NCI-H2081 treated with DMSO at 0.1 percent for 48 hours (cell line): ENCODE measurements at places on chromosomes 7 and 10.

DNA sequence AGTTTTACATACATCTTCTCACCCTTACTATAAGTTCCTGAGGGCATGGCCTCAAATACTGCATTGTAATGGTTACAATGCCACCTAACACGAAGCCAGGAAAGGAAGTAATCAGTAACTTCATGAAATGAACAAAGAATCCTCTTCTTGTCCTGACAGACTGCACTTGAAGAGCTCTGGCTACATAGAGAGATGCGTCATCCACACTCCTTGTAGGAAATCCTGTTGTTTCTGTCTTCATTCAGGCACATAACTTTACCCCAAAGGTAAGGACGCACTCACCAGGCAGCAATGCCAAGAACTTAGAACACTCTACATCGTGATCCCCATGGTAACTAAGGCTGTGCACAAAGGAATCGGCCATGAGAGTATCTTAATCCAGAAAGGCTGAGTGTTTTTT lies 80.3 kb upstream of the ARID5B start:
- no peak for DNase-seq

DNA sequence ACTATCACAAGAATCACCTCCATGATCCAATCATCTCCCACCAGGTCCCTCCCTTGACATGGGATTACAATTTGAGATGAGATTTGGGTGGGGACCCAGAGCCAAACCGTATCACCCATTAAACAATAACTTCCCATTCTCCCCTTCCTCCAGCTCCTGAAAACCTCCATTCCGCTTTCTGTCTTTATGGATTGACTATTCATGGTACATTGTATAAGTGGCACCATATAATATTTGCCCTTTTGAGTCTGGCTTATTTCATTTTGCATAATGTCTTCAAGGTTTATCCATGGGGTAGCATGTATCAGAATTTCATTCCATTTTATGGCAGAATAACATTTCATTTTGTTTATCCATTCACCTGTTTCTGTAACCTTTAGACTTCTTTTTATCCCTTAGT lies 39.2 kb upstream of the GARS1 start:
- no peak for DNase-seq

DNA sequence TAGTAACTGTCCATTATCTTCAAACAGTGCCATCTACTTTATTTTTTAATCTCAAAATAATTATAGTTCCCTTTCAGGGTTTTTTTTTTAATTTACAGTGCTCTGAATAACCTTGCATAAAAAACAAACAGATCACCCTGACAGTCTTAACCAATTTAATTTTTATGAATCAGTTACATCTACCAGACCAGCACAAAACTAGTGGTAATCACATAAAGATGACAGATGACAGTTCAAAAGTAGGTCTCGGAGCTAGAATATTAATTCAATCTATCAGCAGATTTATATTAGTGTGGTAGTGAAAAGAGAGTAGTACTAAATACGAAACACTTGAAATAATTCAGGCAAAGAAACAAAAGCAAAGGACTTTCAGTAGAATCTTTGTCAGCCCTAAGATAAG lies 53.9 kb downstream of the COL28A1 start:
- DNase-seq: no peak

DNA sequence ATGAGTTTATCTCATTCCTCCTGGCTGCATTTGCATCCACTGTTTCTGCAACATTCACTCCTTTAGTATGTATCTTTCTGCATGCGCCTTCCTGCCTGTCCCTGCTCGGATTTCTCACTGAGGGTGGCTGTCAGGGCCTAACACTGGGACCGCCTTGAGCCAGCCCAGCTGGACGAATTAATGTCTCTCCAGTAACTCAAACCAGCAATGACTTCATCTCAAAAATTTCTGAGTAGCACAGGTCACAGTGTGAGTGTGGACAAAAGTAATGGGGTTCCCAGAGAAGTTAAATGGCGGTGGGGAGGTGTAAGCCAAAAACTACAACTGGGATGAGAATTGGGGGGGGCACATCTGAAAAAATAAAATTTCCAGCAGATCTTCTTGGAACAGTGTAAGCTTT lies 444.0 kb upstream of the MGMT start:
- no peak for DNase-seq

DNA sequence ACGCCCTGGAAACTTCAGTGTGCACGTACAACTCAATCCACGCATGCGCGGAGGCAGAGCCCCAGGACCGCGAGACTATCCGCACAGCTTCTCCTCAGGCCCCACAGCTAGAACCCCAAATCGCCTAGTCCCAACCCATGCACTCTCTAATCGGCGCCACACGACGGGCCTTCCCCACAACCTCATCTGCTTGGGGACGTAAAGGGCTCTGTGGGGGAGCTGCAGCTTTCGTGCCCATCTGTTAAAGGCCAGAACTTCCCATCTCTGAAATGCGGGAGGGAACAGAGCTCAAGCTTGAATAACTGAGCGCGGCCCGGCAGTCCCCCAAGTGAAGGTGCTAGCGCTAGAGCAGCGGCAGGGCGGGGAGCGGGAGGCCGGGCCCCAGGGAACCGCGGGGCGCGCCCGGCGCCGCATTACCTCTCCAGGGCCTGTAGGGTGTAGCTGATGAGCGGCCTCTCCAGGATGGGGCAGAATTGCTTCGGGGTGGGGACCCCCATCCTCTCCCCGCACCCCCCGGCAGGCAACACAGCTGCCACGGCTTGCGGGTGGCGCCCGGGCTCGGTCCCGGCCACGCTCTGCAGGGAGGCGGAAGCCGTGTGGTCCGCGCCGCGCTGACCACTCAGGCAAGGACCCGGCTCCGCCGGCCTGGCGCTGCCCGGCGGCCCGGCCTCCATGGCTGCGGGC lies 547 bp downstream of the CRPPA start:
- DNase-seq: peak; percentile 74

DNA sequence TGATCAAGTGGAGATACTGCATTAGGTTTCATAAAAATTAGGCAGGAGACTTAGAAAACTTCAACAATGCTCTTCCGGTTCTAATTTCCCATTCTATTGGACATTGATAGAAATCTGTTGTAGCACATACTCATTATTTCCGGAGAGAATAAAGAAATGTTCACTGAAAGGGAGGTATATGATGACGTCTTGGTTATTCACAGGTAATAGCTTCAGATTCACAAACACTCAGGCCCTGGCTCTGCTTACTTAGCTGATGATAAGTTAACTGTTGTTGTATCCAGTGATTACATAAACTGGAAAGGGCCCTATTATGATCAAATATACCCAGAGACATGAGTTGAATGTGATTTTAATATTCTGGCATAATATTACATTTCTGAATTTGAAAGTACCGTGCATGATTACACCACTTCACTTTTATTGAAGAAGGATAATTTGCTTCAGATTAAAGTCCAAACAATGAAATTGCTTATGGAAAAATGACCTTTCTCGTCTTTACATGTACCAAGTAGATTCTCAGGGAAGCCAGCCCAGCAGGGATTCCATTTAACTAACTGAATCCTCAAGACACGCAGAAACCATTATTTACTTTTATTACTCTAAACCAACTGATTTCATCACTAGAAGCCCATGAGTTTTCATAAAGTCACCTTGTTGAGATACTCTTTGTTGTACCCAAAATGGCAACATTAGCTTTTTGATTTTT lies 288.0 kb upstream of the PITRM1 start:
- no peak for DNase-seq

DNA sequence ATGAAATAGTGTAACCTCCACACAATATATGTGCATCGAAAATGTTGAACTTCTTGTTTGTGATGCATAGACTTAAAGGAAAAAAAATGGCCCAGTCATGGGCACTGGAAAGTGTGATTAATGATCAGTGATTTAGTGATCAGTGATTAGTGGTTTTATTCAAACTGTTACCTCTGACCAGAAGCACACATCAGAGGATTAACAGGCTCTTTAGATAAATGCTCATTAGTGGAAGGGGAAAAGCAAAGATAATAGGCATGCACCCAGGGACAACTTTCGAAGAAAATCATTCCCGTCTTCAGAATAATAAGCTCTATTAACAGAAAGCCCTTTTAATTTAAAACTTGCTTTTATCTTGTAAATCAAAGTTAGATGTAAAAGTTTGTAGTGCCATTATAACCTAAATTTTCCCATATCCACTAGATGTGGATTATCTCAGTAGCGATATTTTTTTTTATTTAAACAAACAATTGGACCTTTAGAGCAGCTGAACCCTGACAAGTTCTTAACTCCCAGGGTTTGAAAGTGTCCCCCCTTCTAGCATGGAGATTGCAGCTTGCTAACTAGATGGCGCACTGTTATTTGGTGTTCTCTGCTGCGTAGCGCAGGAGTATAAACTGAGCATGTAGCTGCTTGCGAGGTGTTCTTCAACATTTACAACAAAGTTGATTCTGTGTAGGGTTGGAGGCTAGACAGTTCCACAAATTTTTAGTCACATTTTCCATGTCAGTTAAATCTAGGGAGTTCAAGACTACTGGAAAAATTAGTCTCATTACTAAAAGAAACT lies at the start of gene CREB5:
Gene CREB5 (plus strand): TSS at position 643 of the 787 bp plus-strand sequence. CDS start 397 bp downstream, outside the sequence.
- no peak for DNase-seq

DNA sequence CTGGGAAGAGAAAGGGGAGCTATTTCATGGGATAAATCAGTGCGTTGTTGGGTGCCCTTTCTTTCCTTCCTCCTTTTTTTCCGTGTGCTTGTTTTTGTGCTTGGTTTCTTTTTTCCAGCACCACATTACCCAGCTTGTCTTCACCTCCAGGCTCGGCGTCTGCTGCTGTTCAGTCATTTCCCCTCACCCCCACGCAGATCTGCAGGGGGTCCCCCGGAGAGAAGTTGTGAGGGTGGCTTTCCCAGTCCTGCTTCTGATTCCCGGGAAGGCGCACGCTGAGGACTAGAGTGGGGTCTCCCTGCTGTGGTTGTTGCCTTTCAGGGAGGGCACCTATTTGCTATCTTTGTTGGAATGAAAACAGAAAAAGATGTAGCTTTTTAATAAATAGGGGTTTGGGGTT lies 1.6 kb downstream of the CAMK1D start:
- no peak for DNase-seq

DNA sequence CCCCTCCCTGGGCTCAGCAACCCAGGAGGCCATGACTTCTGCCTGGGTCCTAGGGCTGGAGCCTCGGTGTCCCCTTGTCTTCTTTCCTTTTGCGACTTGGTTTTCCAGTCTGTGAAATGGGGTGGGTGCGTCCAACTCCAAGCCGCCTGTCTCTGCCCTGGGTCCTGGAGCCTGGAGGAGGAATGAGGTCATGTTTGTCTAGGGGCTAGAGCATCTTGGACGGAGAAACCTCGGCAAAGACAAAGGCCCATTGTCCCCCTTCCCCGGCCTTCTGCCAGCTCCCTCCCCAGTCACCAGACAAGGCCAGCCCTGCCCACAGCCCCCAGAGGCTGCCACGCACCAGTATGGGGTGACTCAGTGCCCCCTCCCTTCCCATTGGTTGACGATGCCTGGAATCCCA lies 39.8 kb upstream of the ELN start:
- no peak for DNase-seq

GRCh38 chr7:101457001-101457750 lies 94.5 kb downstream of the COL26A1 start:
- no peak for DNase-seq

DNA sequence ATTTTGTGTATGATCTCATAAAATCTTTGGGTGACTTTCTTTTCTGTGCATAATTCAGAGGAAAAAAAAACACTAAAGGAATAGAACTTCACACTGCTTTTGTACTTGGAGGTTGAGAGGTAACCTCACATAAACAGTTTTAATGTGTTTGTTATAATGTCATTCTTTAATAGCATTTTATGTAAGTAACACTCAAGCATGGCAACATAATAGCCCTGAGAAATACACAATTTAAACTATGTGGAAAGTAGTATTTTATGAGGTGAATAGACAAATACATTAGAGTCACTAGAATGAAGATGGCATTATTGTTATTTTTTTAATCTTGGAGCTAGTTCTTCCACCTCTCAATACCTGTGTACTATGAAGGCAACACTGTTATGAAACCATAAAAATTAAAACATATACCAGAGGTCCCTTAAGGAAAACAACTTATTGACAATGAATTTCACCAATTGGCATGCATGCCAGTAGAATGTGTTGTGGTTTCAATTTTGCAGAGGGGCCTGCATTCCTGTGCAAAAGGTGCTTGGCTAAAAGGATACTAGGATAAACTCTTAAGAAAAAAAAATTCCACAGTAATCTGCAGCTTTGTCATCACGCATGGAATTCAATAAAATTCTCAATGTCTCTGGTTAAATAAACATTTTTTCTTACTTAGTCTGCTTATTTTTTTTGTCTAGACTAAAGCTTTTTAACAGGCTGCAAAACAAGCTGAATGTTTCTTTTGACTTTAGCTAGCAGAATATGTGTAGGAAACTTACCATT lies 102.5 kb downstream of the CD36 start:
- no peak for DNase-seq

GRCh38 chr10:92305133-92306072 lies 14.4 kb downstream of the MARCHF5 start:
- no peak for DNase-seq

DNA sequence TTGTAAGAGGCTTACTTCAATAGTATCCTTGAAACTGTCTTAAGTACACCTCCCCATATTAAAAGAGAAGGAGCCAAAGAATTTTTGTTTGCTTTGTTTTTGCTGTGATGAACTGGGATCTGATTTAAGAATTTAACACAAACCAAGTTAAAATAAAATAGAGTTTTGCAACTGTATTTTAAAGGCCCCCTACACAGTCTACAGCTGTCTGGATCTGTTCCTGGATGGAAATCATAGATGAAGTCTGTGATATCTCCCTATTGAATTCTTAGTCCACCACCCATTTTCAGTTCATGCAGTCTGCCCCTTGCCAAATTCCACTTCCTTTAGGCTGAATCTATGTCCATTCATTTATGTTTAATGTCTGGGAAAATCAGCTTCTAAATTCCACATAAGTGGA lies 169.8 kb upstream of the MEOX2 start:
- DNase-seq: no peak

GRCh38 chr7:41931263-41931646 lies 228.4 kb upstream of the INHBA start:
- no peak for DNase-seq

- no peak for DNase-seq
These were observed 22.2 kb downstream of the TMEM209 start for GRCh38 chr7:130182990-130183389.

- no peak for DNase-seq
These were observed 52.1 kb downstream of the PNLIPRP2 start for GRCh38 chr10:116672891-116673290.

DNA sequence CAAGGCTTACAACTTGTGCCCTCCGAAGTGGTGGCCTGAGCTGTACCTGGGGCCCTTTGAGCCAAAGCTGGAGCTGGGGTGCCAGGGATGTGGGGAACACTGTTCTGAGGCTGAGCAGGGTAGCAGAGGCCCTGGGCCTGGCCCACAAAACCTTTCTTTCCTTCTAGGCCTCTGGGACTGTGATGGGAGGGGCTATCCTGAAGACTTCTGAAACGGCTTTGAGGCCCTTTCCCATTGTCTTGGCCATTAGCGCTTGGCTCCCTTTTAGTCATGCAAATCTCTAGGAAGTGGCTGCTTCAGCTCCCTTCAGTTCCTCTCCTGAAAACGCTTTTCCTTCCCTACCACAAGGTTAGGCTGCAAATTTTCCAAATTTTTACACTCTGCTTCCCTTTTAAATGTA lies 16.8 kb upstream of the CRYGN start:
- no peak for DNase-seq
